Stimulated activated CD8-positive, alpha-beta memory T cell treated with anti-CD3 and anti-CD28 coated beads, Interleukin-4, amount 100 ng/mL, for 1 hour (primary cell): ENCODE measurements at places on chromosomes 4 and X.

DNA sequence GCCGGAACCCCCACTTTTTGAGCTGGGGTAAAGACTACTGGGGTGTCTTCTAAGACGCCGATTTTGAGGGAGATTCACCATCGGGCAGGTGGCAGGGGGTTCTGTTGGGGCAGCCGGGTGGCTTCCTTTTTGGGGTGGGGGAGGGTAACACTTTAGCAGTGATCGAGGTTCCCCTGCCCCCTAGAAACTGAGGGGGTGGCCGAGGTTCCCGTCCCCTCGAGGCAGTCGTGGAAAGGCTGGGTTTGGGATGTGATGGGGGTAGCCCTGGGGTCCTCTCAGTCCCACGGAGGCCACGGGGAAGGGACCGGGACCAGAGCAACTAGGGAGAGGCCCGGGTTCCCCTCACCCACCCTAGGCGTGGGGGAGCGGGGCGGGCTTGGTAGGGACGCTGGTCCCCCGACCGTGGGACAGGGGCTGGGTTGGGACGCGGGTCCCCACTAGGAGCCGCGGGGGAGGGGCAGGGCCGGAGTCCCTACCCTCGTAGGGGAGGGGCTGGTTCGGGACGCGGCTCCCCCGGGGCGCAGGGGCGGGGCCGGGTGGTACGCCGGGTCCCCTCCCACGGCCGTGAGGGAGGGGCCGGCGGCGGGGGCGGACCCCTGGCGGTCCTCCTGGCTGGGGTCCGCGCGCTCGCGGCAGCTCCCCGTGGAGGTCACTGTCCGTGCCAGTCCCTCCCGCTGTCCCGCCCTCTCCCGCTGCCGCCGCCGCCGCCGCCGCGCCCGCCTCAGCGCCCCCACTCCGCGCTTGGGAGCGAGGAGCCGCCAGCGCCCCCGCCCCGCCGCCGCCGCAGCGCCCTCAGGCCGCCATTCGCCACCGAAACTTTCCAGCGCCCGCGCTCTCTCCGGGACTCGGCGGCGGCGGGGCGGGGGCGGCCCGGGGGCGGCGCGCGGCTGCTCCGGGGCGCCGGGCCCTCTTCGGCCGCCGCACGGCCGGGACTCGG, at the start of gene TBL1X:
TSS of gene TBL1X (plus strand) at position 624 of the 937 bp plus-strand sequence. CDS start 188,529 bp downstream, outside the sequence.
- DNase-seq, result no peak

DNA sequence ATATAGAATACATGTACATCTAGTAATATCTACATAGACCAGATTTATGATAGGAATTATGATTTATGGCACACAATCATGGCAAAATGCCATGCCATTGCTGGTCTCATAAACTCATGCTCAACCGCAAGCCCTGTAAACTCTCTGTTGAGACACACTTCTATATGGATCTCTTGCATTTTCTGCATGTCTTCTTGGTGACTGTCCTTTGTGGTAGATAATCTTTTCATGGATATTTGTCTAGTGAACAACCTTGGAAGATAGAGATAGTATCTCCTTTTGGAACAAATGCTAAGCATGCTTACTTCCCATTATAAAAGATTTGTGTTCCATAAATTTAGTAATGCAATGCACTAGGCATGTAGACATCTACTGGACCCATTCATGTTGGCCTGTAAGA, 328.0 kb downstream of the NAF1 start:
- DNase-seq, result no peak

DNA sequence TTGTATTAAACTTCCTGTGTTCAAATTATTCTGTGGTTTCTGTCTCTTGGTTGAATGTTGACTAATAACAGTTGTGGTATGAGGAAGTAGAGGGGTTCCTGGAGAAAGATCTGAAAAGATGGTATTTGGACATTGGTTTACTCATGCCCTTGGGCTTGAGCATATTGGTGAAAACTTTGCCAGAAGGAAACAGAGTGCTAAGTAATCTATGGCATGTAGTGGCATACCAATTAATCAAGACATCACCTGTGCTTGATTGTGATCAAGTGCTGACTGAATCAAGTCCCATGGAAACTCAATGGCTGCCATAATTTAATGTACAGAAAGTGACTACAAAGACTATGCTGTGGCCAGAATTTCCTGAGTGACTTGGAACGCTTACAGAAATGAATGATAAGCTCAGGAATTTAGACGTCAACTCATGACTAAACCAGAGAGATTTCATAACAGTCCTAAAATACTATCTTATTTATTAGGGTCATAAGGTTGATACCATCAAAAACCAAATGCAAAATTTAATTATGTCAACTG, 2062.9 kb downstream of the ARAP2 start:
- DNase-seq, result no peak

GRCh38 chr4:158590306-158590705, 68.6 kb downstream of the RXFP1 start:
- no peak for DNase-seq

DNA sequence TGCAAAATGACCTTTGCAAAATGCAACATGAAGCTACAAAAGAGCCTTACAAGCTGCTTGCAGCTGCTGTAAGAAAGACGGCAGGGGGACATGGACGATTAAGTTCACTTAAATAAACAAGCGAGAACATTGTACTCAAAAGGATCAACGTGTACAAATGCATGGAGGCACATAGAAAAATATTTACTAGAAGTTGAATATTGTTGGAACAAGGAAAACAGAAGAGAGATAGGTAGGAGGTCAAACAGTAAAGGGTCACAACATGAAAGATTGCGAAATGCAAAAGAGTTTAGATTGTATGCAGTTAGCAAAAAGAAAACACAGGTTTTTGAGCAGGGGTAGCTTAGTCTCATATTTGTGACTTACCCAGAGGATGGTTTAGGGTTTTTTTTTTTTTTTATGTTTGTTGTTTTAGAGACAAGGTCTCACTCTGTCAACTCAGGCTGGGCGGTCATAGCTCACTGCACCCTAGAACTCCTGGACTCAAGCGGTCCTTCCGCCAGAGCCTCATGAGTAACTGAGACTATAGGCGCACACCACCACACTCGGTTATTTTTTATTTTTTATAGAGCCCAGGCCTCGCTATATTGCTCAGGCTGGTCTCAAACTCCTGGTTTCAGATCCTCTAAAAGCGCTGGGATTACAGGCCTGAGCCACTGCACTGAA, 1.4 kb upstream of the PHF8 start:
- DNase-seq, result no peak

- no peak for DNase-seq
Observed at GRCh38 chrX:133171962-133172708, 46.0 kb downstream of the TFDP3 start.

DNA sequence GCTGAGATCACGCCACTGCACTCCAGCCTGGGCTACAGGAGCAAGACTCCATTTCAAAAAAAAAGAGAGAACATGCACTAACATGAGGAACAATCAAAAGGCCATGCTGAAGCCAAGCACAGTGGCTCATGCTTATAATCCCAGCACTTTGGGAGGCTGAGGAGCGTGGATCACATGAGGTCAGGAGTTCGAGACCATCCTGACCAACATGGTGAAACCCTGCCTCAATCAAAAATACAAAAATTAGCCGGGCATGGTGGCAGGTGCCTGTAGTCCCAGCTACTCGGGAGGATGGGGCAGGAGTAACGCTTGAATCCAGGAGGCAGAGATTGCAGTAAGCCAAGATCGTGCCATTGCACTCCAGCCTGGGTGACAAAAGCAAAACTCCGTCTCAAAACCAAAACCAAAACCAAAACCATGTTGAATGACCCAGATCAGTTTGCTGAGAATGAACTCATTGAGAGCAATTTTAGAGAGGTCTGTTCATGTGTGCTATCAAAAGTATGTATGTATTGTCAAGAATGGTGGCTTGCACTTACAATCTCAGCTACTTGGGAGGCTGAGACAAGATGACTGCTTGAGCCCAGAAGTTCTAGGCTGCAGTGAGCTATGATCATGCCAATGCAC, 44.8 kb downstream of the PDS5A start:
- DNase-seq, result no peak

DNA sequence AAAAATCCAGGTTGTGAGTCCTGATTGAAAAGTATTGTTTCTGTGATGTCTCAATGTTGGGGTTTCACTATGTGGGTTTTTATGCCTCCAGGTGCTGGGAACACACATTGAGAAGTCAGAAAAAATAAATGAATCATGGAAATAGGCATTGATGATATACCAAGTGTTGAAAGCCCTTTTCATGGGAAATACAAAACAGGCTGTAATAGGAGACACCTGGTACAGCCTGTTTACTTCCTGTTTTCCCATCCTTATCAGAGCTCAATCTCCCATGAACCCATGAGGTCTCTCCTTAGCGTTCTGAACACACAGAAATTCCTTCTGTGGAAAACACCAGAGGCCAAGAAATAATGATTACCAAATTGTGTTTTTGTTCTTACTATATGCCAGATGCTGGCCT, 106.3 kb upstream of the BOD1L1 start:
- no peak for DNase-seq

- no peak for DNase-seq
Observed at GRCh38 chr4:87005369-87005689, 70.5 kb downstream of the AFF1 start.

- no peak for DNase-seq
Observed at GRCh38 chr4:176340871-176341685, 21.3 kb downstream of the SPCS3 start.

- no peak for DNase-seq
Observed at GRCh38 chr4:164753873-164754488, at the start of gene SMIM31. Gene SMIM31 (plus strand): TSS chr4:164754131. CDS start chr4:164770444, 16,313 bp downstream.

DNA sequence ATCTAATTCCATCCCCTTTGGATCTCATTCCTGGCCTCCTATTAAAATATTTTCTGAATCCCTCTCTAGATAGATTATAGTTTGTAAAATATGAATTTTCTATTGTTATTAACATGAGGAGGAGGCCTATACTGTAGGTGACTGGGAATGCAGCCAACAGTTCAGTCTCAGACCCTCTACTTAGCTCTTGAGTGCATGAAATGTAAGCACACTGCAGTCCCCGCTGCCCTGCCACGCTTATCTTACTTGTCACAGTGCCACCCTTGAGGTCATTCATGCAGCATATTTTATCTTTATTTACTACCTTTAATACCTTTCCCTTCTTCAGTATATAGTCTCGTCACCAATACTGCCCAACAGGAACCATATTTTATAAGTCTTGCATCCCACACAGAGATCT, 151.0 kb downstream of the CAMK2D start:
- DNase-seq, result no peak

DNA sequence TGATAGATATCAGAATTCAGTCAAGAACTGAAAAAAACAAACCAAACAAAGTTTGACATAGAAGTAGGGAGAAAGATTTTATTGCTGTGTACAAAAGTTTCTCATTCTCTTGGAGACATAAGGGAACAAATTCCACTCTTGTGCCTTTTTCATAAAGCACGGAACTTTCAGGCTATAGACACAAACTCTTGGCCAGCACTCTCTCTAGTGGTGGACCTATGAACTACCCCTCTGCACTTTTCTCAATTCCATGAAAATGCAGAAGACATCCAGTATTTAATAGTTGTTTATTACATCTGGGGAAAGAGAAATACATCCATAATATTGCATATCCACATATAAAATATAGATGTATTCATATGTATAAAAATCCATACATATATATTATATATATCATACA, 291.6 kb upstream of the HS3ST1 start:
- DNase-seq, result no peak

- DNase-seq, result no peak
Observed at GRCh38 chrX:25043192-25043591, 27.4 kb upstream of the ARX start.

- no peak for DNase-seq
Observed at GRCh38 chrX:9707306-9708033, 58.2 kb downstream of the GPR143 start.
